Activated CD8-positive, alpha-beta T cell treated with anti-CD3 and anti-CD28 coated beads for 36 hours (primary cell): ENCODE measurements at places on chromosomes 3 and 15. TPM values are rescaled to one million over a fixed set of nuclear protein-coding genes. Genes with fewer than 3 reads are reported as not detected.

Gene PLSCR5
- total RNA-seq: not detected

Gene FYTTD1
- total RNA-seq: 27.0 TPM

Gene IGSF11
- total RNA-seq: not detected

Gene WDR93
- total RNA-seq: not detected

Gene CADPS
- not detected for total RNA-seq

Gene ITIH1
- not detected for total RNA-seq

Gene POTEB
- total RNA-seq: not detected
